Esophagus squamous epithelium (tissue), 5 donors: ENCODE measurements at places on chromosomes 2 and 18.

GRCh38 chr2:159595410-159596046, 20.8 kb downstream of the BAZ2B start:
- no peak for DNase-seq

DNA sequence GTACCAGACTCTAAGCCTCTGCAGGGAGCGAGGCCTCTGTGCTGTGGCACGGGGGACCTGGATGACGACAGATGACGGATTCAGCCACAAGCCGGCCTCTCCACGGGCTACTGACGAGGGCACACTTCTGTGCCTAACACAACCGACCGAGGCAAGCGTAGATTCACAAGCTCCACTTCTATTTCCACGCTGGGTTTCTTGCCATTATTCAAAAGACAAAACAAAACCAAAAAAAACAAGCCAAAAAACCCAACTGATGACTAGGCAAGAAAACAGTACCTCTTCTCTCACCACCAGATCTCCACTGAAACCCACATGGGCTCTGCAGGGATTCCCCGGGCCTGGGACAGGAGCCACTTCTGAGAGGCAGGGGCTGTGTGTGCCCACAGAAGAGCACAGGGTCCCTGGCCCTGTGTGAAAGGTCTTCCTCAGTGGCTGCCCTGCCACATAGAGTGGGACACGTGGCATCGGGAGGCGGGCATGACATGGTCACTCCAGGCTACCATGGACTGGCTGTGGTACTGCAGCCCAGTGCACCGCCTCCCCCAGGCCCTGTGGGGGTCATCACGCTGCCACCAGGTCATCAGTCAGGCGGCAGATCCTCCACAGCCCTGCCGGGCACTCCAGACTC, 254.7 kb downstream of the HDAC4 start:
- DNase-seq, result no peak

DNA sequence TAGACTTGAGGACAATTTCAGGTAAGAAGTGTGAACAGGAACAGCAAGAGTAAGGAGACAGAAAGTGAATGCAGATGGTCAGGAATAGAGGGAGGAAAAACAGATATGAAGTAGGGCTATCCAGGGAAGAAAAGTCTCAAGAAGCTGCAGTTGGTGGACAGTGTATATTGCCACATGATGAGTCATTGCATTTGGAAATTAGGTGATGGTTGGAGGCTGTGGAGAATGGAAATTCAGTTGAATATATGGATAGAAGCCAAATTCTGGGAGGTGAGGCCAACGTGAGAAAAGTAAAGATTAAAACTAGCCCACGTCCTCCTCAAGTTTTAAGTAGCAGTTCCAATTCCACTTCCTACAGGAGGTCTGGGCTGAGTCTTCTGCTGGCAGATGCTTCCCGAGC, 158.4 kb downstream of the UBE2E3 start:
- DNase-seq, result no peak

DNA sequence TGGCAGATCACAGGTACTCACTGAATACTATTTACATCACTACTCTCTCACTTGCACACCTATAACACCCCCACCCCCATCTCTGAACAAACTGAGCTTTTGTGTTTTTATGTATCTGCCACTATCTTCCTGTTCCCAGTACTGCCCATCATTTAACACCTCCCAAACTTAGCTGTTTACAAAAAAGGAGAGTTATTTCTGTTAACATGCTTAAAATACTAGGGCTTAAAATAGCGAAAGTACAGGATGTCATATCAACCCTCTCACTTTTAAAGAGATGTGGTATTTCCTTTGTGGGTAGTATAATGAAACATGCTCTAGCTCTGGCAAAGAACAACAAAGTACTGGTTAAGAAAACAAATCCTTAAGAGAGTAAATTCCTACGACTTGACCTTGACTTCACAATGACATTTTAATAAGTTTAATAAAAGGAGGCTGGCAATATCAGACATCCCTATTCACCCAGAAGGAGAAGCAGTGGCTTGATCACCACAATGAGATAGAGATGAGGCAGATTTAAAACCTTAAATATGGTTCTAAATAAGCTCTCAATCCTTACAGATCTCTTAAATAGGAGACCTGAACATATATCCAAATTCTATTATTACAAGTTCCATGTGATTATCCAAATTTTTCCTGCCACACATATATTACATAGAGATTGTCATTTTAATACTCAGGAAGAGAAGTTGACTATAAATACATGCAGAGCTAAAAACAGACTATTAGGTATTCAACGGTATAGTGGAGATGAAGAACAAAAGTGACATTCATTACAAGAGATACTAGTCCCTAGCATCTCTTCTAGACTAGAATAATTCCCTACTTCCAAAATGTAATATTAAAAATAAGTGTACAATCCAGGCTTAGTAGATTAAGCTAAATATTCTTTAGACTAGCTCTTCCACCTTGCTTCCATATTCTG, 36.9 kb downstream of the TRAK2 start:
- DNase-seq, result no peak

DNA sequence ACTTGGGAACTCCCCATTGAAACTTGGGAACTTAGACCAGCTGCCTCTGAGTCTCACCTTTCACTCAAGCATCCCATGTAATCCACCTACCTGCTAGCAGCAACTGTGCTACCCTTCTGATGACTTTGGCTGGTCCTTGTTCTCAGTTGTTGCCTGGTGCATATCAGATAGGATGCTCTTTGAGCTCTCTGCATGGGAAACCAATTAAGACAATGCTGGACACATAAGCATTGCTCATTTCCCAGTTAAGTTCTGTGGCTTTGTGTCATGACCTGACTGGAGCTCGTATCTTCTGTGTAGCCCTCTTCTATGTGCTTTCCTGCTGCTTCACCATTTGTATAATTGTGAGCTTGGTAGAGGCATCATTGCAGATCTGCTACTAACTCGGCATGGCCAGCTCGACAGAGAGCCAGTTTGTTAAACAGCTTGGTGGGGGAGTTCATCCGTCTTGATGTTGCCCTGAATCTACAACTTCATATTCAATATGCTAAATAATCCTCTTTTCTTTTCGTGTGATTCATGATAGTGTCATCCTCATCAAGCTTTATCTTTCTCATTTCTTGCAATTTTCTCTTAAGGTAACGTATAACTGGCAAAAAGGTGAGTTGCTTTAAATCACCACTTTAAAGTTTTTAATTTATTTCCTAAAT, 447.5 kb upstream of the SLC14A2 start:
- no peak for DNase-seq

- DNase-seq, result no peak
Observed at GRCh38 chr2:71510196-71510807, 56.9 kb downstream of the DYSF start.

DNA sequence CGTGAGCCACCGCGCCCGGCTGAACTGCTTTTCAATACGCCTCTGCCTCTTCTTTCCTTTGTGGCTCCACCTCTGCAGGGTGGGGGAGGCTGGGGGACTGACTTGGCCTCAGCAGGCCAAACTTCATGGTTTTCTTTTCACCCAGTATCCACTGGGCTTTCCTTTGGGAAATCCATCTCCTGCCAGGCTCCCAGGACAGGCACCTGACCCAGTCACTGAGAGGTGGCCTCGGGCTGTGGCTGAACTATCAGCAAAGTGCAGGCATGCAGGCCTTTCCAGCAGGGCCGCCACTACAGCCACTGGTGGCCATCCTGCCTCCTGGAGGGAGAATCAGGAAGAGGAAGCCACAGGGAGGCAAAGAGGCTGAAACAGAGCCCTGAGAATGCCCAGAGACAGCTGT, 33.4 kb upstream of the SEMA4C start:
- no peak for DNase-seq

DNA sequence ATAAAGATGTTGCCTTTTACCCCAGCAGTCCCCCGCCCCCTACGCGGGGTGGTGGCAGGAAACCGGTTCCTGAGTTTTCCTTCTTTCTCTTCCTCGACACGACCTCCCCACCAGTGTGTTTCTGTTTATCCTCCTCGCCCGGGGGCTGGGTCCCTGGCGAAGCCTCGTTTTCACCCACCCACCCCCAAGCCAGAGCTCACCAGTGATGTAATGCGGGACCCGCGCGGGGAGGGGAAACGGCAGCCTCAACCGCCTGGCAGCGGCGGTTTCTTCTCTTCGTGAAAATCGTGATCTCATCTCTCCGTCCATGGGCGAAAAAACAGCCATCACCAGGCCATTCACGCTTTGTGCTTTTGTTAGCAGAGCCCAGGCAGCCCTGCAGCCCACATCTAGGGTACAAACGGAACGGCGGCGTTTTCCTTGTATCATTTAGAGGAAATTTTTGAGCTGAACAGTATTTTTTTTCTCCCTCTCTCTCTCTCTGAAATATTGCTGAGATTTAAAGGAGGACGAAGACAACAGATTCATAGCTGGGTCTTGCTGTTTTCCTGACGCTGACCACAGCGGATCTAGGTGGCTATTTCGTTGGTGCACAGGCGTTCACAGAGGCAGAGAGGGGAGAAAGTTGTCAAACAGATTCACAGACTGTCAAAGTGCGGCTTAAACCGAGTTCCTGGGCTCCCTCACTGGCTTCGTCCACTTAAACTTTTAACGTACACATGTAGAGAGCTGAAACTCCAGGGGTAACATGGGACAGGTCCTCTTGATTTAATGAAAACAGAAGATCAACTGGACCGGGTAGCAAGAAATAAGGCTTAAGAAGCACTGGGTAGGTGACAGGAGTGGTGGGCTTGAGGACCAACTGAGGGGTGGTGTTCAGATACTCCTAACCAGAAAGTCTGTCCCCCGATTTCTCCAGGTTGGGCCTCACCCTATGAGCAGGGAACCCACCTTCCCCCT, 21.9 kb upstream of the PAX3 start:
- no peak for DNase-seq

DNA sequence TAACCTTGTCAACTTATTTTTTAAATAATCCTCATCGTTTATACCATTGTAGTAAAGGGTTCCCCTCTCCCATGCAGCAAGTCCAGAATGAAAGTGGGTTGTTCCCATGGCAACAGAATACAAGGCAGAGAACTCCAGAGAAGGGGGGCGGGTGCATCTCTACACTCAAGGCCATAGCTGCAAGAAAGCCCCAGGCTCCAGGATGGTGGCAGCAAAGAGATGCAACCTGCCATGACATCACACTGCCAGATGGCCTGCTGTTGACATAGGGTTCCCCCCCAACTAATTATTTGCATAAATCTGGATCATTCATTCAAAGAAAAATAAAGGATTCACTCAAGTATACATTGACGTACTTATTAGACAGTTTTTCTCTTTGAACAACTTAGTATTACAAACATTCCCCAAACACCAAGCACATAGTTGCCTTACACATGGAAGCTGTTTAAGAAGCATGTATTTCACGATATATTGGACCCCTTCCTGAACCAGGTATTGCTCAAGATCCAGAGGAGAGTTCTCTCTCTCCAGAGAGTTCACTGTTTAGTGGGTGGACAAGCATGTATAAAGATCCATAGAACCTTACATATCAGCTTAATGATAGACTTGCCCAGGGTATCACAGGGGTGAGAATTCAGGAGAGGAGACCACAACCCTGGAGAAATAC, 87.4 kb upstream of the KLF7 start:
- no peak for DNase-seq

- DNase-seq, result no peak
Observed at GRCh38 chr2:71465961-71466300, 12.6 kb downstream of the DYSF start.

DNA sequence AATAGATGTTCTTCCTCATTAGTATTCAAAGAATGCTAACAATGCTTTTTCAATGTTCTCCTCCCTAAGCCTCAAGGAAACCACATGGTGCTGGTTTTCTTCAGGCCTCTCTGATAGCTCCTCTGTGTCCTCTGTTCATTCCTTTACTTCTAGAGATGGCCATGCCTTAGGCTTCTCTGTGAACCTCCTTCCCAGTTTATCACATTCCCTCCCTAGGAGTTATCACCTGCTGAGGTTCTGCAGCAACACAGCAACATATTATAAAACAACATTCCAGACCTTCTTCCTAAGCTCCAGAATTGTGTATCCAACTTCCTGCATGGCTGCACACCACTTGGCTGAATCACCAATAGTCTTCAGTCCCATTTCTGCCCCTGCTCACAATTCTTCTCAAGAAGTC, 325.5 kb downstream of the IRS1 start:
- DNase-seq, result no peak

GRCh38 chr18:45589356-45590035, 25.8 kb upstream of the SLC14A2 start:
- no peak for DNase-seq

- DNase-seq, result no peak
Observed at GRCh38 chr2:112161431-112162145, 23.4 kb downstream of the FBLN7 start.

DNA sequence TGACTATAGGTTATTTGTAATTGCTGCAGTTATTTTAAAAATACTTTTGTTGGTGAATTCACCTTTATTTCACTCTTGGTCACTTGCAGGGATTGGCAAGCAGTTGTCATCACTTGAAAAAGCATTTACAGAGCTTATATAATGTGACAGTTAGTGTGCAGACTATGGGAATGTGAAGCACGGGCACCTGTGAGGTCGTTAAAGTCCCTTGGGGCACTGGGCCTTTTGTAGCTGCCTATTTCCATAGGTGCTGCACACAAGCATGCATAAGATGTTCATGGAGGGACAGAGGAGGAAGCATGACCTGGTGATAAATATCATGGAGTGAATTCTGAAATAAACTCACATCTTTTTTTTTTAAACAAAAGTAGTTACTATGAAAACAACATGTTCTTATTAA, 124.6 kb downstream of the ATP9B start:
- no peak for DNase-seq

DNA sequence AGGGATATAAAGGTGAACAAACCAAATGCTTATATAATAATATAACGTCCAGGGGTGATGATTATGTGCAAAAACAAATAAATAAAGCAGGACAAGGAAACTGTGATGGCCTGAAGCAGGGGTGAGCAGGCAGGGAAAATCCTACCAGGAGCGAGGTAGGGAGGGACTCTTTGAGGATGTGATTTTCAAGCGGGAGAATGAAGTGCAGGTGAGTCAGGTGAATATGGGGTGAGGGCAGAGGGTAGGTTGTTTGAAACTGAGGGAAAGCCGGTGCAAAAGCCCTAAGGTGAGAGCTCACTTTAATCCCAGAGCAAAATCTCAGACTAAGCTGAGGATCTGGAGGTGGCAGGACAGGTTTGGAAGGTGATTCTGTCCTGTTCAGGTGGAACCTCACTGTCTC, 40.7 kb downstream of the CYP26B1 start:
- no peak for DNase-seq

GRCh38 chr2:222722327-222722946, 51.0 kb downstream of the MOGAT1 start:
- DNase-seq, result no peak

GRCh38 chr2:146079216-146079615, 1559.3 kb upstream of the ZEB2 start:
- no peak for DNase-seq

DNA sequence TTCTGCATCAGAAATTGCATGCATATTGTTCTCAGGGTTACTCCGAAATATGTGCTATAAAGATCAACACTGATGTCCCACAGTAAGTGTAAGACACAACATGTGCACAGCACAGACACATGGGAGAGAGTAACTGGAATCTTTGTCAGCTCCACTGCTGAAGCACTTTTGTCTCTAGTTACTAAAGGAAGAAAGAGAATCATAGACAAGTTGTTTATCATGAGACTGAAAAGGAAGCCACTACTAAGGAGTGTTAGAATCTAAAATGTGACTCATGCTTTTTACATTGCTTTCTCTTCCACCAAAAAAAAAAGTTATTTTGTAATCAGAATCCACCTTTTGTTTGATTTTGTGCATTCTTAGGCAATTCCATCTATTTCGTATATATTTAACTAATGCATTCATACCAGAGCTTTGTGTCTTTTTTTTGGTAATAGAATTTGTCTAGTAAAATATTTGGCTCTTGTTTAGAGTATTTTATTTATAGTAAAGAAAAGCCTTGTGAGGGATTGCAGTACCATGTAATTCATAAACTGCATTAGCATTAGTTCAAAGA, 502.4 kb downstream of the FBXO15 start:
- DNase-seq, result no peak
